ENCODE measurements at places on chromosomes 4 and X.

DNA sequence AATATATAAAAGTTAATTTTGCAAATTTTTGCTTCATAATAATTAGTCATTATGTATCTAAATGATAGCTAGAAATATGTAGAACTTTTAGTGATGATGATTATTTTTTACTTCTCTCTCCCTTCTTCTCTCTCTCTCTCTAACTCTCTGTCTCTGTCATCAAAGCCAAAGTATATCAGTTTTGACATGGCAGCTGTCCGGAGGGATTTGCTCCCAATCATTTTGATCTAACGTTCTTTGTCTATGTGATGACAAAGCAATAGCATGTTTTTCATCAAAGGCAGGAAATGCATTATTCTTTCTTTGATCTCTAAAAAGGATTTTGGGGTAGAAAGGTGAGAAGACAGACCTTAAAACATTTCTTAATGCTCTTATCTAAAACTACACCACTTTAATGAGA lies 402.1 kb downstream of the PDGFC start:
- DNase-seq = no peak

DNA sequence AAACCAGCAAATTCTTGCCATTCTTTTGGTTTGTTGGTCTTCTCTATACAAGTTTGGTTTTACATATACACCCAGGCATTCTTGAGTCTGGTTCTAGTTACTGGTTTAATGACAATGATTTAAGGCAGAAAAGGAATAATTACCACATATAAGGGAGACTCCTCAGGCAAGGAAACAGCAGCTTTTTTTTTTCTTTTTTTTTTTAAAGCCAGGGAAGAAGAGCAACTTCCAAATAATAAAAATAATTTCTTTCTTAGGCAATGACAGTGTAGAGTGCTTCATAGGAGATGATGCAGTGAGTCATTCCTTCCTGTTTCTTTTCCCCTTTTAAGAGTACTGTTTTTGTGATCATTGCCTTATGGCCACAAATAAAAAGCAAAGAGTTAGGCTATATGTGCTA lies 289.7 kb downstream of the DKK2 start:
- DNase-seq = no peak

DNA sequence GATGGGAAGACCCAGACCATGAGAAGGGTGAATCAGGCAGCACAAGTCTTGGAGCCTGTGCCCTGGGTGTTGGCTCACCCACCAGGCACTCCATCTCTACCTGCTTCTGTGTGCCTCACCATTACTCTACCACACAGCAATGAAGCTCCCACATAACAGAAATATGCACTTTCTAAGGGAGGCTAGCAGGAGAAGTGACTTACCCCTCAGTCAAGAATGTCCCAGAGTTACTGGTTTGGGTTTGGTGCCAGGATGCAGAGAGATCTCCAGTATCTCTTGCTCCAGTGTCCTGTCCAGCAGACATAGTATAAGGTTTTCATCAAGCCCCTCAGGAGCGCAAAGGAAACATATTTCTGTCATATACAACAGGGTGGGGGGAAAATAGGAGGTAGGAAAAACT lies 11.3 kb upstream of the RAB40A start:
- DNase-seq = no peak

DNA sequence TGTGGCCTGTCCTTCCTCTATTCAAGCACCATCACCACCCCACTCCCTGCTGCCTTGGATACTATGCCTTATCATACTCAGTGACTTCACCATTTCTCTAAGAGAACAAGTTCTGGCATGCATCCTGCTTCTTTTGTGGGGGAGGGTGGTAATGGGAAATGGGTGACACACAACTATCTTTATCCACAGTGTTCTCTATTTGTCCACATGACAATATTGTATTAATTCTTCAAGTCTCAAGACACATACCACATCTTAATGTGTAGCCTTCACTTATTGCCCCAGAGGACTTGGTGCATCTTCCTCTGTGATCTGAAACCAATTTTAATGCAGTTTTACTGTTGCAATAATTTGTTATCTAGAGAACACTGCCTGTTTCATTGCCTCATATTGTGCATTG lies 29.3 kb upstream of the UGT2B7 start:
- DNase-seq = no peak

DNA sequence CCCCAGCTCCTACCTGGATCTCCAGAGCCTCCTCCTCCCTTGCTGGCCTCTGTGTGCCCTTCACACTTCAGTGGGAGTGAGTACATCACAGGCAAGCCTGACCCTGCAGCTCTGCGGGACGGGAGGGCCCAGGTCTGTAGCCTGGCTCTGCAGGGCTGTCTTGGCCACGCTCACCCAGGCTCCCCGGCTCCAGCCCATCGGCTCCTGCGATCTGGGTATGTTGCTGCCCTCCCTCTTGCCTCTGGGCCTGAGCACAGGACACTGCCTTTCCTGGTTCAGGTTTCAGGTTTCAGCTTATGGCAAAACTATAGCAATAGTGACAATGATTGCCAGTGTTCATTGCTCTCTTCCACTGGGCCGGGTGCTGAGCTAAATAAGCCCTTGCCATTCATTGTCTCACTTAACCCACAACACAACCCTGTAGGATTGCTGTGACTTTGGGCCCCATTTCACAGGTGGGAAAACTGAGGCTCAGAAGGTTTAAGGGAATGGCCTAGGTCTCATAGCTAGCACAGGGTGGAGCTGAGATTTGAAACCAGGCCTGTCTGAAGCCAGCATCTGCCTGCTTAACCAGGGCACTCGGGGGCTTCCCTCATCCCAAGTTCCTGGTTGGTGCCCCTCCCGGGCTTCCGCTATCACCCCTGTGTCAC lies 44.6 kb upstream of the SORCS2 start:
- DNase-seq = no peak

GRCh38 chrX:150308041-150308440 lies 55.1 kb upstream of the MAMLD1 start:
- no peak for DNase-seq

- DNase-seq = no peak
Observed at GRCh38 chr4:99815597-99816011, 1.0 kb upstream of the DAPP1 start.

GRCh38 chr4:138078751-138079520 lies 163.2 kb downstream of the SLC7A11 start:
- no peak for DNase-seq

GRCh38 chr4:56701644-56702043 lies 20.5 kb upstream of the HOPX start:
- DNase-seq = no peak

- no peak for DNase-seq
Observed at GRCh38 chr4:67765928-67766327, 11.7 kb upstream of the GNRHR start.

DNA sequence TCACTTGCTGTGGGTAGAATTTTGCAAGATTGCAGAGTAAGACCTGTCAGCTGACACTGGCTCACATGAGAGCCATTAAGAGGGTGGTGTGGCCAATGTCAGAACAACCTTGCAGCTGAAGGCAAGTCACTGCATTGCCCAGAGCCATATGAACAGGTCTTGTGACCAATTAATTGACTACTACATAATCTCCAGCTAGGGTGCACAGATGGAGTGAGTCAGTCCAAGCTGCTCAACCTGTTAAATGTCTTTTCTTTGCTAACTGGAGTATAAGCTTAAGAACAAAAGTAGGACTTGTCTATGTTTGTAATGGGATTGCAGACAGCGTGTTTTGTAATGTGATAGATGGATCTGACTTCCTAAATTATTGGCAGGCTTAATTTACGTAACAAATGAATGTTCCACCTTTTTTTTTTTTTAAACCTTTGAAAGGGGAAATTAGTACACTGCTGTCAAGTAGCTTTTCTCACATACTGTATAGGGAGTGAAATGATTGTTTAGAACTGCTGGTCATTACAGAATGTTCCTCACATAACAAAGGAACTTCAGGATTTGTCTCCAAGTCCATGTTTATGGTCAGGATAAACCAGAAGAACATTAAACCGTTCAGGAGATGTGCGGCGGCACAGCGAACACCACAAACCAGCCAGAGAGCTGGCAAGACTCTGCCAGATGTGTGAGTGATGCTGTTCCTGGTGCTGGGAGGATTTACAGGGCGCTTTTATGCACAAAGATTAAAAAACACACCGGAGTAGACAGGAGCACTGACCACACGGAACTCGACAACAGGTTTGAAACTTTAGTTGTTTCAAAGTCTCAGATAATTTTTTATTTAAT lies 37.0 kb downstream of the FNIP2 start:
- DNase-seq = no peak

- DNase-seq = no peak
Observed at GRCh38 chr4:184066584-184067300, 150.9 kb downstream of the ENPP6 start.

DNA sequence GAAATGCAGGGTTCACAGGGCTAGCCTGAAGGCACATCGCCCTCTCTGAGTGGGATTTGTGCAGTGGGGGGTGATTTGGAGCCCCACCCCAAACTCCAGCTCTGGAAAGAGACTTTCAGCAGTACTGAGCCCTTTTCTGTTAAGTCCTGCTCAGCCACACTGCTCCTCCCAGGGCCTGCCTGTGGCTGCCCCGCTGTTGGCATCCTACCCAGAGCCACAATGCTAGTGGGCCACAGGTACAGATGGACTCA lies 52.7 kb downstream of the CXorf49B start:
- DNase-seq = no peak

- DNase-seq = no peak
Observed at GRCh38 chrX:13419918-13420317, 100.1 kb upstream of the ATXN3L start.

- DNase-seq = no peak
Observed at GRCh38 chrX:45748369-45748774, 547.7 kb upstream of the DIPK2B start.

- no peak for DNase-seq
Observed at GRCh38 chr4:108683479-108683878, 33.1 kb downstream of the OSTC start.

GRCh38 chrX:155896512-155896911 lies 15.4 kb downstream of the VAMP7 start:
- DNase-seq = no peak

GRCh38 chr4:26116057-26116456 lies 202.0 kb downstream of the SMIM20 start:
- DNase-seq = no peak

- DNase-seq = no peak
Observed at GRCh38 chr4:185405296-185405999, 8.8 kb downstream of the ANKRD37 start.

- no peak for DNase-seq
Observed at GRCh38 chr4:112173593-112174558, 28.6 kb downstream of the FAM241A start.

GRCh38 chr4:138599965-138600364 lies 357.8 kb upstream of the SLC7A11 start:
- DNase-seq = no peak

GRCh38 chr4:27463816-27464215 lies 603.2 kb downstream of the STIM2 start:
- DNase-seq = no peak

DNA sequence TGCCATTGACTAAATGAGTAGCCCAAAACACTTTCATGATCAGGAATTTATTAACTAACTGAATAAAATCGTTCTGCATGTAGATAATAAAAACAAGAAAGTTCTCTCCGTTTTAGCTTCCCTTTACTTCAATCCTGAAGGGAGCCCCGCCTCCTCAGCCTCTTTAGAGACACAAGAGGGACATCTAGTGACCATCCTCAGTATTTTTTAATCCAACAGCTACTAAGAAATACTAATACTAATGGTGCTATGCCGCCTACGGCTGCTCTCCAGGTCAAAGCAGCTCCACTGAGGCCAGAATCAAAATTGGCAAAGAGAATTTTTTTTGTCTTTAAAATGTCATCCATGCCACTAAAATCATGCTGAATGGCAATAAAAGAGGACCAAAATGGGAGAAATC lies 3.2 kb upstream of the PCDH19 start:
- no peak for DNase-seq

- DNase-seq = no peak
Observed at GRCh38 chrX:96140796-96141195, 543.8 kb upstream of the DIAPH2 start.

GRCh38 chr4:46648088-46648744 lies 258.3 kb upstream of the GABRA2 start:
- DNase-seq = no peak

DNA sequence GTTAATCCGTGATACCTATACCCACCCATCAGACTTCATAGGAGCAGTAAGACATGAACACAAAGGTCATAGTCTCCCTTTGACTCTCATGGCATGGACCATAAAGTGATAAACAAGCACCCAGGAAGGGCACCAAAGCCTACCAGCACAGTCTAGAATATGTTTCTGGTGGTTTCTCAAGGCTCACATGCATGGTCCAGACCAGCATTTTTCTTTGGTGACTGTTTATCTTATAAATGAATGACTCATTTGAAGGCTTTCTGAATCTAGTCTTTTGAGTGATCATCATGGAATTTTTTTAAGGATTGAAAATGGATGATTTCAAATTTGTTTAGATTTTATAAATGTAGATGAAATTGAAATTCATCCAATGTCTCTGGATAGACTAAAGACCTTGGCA lies 32.0 kb upstream of the AMELX start:
- no peak for DNase-seq

GRCh38 chr4:167114416-167114971 lies 119.8 kb downstream of the SPOCK3 start:
- DNase-seq = no peak

DNA sequence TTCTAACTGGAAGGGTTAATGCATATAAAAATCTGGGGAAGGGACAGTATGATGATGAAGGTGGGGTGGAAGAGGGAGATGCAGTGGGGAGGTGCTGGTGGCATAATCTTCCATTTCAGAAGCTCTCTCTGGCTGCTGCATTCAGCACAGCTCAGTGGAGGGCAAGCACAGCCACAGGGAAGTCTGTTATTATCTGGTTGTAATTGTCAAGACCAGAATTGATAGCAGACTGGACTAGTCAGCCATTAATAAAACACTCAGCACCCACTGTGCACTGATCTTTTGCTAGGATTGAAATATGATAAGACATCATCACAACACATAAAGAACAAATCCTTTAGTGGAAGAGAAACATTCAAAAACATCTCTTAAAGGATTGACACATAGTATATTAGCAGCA lies 414.2 kb upstream of the LCORL start:
- DNase-seq = no peak

- no peak for DNase-seq
Observed at GRCh38 chr4:164483711-164484110, 270.2 kb upstream of the SMIM31 start.

- no peak for DNase-seq
Observed at GRCh38 chrX:119374736-119375135, 24.4 kb upstream of the SLC25A43 start.

DNA sequence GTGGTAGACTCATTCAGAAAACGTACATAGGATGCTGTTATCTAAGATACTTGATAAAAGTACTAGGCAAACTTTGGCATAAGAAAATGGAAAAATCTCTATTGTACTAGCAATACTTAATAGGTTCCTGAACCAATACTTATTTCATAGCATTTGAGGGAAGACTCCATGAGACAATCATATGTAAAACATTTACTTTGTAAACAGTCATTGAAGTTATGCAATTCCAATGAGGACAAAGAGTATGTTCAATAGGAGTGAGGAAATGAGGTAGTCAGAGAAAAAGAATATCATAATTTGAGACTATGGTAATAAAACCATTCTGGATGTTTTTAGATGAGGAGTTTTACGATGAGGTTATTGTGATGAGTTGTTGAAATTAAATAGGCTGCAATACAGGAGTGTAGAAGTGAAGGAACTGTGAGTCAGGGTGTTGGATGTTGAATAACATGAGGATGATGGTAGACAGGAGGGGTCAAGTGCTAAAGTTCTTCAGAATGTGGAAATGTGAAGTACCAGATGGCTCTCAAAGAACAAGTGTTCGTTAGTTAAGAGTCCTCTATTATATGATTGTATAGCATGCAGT lies 397.9 kb downstream of the PPP3CA start:
- DNase-seq = no peak

- DNase-seq = no peak
Observed at GRCh38 chr4:48210966-48211328, 58.7 kb downstream of the TEC start.

- no peak for DNase-seq
Observed at GRCh38 chr4:14059006-14059405, 431.5 kb upstream of the BOD1L1 start.

Data from activated T-cell treated with anti-CD3 and anti-CD28 coated beads for 1 hour (primary cell).